Amygdala (tissue), 56 donors: ENCODE measurements at places on chromosomes 3 and 15.

DNA sequence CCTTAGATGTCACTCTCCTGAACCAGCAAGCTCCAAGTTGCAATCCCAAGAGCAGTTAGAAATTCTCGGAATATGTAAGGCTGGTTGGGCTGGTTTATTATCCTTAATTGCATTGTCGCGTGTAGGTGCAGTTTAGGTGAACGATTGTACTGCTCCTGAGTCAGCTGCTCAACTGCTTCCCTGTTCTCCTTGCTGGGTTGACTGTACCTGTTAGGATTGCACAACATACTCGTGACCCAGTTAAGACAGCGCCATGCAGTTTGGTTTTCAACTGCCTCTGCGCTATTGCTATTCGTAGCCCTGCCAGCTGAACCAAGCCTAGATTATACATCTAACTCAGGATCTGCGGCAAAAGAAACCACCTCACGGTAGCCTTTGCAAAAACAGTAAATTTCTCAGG, 41.0 kb downstream of the BCL2L10 start:
- DNase-seq: no peak

- DNase-seq: peak; percentile 51
Observed at GRCh38 chr3:116135457-116136085, 309.7 kb downstream of the LSAMP start.

GRCh38 chr3:196251918-196252317, 35.6 kb downstream of the SLC51A start:
- no peak for DNase-seq

GRCh38 chr15:50183112-50183794, 1.3 kb downstream of the SLC27A2 start:
- no peak for DNase-seq

GRCh38 chr3:21174461-21174860, 576.5 kb downstream of the ZNF385D start:
- no peak for DNase-seq

DNA sequence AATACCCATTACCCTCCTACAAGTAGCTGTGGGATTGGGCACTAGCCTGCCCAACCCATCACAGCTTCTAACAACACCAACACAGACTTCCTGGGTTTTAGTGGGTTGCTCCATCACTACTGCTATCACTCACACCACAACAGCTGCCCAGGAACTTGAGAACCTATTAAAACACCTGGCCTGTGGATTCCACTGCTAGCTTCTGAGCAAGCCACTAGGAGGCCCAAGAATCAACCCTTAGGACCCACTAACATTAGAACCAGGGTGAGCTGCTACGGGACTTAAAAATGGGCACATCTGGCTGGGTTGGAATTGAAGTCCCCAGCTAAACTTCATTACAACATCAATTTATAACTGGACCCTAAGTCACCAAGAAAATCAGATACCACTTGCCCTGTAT, 113.2 kb upstream of the TP63 start:
- no peak for DNase-seq

- DNase-seq: no peak
Observed at GRCh38 chr15:81411969-81412633, 38.1 kb upstream of the TMC3 start.

DNA sequence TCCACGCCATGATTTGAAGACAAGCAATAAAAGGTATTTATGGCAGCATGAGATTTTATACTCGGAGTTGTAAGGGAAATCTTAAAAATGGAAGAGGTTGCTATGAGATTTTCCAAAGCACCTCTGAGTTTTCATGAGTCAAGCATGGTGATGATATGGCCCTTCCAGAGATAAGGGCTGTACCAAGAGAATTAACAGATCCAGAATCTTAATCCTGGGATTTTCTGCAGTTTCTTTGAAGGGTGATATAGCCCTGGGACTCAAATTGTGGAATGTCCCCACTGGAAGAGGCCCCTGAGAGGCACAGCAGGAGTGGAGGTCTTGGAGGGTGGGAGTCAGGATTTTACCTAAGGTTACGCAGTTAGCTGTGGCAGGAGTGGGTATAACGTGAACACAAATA, 243.3 kb downstream of the ZNF621 start:
- no peak for DNase-seq

- no peak for DNase-seq
Observed at GRCh38 chr15:86333819-86334218, 254.1 kb downstream of the AGBL1 start.

DNA sequence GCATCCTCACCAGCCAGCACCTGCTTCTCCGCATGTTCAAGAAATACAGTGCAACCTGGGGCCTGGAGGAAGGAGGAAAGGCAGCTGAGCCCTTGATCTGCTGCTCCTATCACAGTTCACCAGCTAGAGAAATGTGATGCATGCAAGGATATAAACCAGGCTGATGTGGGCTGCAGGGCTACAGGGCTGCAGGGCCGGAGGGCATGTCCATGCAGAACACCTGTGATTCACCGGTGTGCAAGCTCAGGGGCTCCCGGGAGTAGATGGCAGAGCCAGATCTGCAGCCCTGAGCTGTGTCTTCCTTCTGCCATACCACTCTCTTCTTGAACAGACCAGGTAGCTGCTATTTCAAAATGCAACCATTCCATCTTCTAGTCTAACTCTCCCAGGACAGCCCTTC, 84.9 kb downstream of the HMG20A start:
- DNase-seq: no peak

GRCh38 chr15:94008104-94009074, 223.0 kb upstream of the MCTP2 start:
- no peak for DNase-seq

- DNase-seq: no peak
Observed at GRCh38 chr3:122794779-122795673, at the start of gene SLC49A4. Gene SLC49A4 (plus strand): TSS chr3:122795069. CDS start chr3:122795193, 124 bp downstream.

DNA sequence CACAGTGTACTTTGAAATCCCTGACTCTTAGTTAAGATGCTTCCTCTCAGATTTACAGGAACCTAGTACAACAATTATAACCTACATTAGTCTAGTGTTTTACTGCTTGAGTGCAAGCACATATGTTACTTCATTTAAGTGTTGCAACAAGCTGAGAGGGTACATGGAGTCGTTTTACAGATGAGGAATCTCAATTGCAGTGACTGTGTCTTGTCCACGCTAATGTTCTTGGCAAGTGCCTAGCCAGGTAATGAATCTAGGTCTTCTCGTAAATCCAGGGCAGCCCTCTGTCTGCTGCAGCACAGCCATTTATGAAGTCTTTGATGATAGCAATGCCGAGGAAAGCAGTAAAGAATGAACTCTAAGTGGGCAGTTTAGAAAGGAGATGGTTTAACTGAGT, 384.4 kb upstream of the ARPP21 start:
- no peak for DNase-seq

- DNase-seq: no peak
Observed at GRCh38 chr3:139127101-139127500, 82.4 kb upstream of the PRR23C start.

DNA sequence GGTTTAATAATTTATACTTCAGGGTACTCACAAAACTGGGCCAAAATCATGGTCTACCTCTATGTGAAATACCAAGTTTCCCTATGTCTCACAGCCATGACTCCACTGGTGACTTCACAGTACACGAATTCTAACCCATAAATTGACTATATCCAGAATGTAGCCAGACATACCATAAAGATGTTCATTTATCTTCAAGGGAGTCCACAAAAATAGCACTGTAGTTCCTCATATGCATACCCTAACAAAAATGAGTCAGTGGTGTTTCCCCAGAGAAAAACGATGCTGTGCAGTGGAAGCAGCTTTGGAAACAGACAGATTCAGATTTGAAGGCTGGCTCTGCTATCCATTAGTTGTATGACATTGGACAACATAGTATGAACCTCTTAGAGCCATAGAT, 438.8 kb downstream of the FHIT start:
- no peak for DNase-seq

DNA sequence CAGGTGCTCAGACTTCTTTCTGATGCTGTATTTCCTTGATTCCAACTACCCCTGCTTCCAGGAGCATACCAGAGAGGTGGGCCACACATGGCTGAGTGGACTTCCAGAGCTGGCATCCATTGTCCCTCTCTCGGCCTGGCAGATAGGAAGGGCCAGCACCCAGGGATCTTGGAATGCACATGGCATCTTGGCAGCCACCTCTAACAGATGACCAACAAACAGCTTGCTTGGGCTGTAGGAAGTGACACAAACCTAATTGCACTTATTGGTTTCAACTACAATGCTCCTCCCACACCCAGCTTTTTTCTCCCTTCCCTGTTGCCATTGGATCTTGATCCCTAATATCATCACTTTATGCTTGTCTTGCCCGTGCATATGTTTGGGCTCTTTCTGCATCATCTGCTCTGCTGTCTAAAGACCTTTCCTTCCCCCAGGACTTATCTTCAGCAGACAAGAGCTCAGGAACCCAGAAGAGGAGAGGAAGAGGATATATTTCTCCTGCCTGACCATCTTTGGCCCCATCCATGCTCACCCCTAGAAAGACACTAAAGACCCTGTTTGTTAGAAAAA, 294.6 kb downstream of the NTRK3 start:
- no peak for DNase-seq

DNA sequence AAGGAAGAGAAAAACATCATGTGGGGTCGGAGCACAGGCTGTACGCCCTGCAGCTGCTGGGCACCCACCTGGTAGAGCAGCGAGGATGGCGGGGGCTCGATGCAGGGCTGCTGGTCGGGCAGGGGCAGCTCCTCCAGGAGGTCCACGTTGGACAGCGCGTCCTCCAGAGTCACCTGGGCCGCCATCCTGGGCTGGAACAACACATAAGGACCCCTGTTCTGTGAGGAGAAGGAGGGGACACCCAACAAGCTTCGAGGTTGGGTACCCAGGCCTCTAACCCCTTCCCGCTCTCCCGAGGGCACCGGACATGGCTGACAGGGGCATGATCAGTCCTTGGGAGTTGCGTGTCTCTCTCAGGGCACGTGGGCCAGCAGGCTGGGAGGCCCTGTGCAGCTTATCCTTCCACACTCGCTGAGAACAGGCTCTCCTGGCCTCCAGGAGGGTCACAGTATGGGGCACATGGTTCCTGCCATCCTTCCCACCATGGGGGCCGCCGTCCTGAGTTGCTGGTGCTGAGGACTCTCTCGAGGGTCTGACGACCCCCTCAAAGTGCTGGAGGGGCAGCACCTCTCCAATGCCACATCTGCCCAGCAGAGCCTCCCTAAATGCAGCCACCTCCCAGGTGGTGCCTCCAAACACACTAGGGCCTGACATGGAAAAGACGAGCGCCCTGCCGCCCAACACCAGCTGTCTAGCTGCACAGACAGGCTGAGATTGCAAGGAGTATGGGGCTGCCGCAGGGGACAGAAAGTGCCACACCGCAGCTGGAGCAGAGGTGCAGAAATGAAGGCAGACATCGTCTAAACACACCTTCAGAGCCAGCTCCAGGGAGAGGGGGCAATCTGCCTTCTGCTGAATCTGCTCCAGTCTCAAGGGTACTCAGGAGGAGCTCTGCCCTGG, 32.8 kb downstream of the CYFIP1 start:
- no peak for DNase-seq

- no peak for DNase-seq
Observed at GRCh38 chr15:98731712-98732450, 83.5 kb downstream of the IGF1R start.

- DNase-seq: no peak
Observed at GRCh38 chr3:185200639-185201038, 47.8 kb upstream of the C3orf70 start.

- no peak for DNase-seq
Observed at GRCh38 chr15:31465083-31465955, 138.7 kb downstream of the KLF13 start.

- DNase-seq: no peak
Observed at GRCh38 chr3:170469151-170470062, 50.7 kb downstream of the CLDN11 start.

DNA sequence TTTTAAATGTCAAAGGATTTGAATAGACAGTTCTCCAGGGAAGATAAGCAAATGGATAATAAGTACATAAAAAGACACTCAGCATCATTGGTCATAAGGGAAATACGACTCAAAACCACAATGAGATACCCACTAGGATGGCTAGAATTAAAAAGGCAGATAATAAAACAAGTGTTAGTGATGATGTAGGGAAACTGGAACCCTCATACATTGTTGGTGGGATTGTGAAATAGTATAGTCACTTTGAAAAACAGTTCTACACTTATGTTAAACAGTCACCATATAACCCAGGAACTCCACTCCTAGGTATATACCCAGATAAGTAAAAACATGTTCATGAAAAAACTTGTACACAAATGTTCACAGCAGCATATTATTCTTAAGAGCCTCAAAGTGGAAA, 72.5 kb downstream of the GPR156 start:
- no peak for DNase-seq

DNA sequence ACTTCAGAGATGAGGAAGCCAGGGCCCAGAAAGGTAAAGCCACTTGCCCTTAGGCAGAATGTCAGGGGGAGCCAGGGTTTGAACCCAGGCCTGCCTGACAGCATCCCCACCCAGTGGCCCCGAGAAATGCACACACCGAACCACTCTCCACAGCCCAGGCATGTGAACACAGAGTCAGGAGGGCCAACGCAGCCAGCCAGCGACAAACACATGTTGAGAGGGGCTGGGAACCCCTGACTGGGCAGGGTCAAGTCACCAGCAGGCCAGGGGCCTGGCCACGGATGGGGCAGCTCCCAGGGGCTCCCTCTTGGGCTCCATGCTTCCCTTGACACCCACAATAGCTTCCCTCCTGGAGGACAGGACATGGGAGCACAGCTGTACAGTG, 5.1 kb upstream of the GRIP2 start:
- no peak for DNase-seq

DNA sequence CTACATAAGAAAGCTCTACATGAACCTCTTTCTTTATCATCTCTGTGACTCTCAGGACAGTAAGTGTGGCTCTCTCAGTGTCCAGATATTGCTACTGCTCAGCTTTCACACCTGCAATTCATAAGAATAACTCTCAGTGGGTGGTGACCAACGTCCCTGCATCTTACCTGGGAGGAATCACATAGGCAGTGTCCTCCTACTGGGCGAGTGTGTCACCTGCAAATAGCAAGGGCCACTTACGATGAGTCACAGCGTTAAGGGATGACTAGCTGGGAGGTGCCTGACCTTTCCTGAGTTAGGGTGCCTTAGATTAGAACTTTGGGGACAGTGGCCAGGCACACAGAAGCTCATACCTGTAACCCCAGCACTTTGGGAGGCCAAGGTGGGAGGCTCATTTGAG, 90.8 kb upstream of the C3orf80 start:
- no peak for DNase-seq

GRCh38 chr3:43670635-43671522, 19.9 kb upstream of the ABHD5 start:
- DNase-seq: no peak

GRCh38 chr15:58213587-58214338, 75.6 kb downstream of the AQP9 start:
- DNase-seq: no peak

DNA sequence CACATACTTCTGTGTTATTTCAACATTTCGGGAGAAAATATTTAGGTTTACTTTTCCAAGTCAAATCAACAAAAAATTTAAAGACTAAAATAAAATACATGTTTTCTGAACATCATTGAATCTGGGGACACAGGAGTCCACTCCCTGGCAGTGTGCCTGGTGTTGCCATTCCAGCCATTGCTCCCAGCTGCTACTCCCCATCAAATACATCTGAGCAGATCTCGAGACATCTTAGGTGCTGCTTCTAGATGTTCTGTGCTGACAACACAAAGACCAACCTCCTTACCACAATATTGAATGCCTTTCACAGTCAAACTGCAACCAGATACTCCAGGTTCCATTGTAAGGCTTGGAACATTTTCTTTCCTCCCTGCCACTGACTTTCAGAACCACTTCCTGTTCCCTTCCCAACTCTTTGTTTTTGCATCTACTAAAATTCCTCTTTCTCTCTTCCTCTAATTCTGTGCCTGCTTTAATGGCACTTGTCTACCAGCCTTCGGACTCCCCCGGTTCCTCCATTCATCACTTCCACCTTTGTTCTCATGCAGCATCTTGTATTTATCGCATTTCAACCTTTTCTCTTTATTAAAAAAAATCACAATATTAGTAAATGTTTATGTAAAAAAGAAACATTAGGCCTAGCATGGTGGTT, 81.1 kb upstream of the SLC4A7 start:
- DNase-seq: no peak
